ENCODE measurements at places on chromosomes 7 and 10.
A peak's percentile ranks its signal among the peaks of the same experiment; 100 is the strongest.

DNA sequence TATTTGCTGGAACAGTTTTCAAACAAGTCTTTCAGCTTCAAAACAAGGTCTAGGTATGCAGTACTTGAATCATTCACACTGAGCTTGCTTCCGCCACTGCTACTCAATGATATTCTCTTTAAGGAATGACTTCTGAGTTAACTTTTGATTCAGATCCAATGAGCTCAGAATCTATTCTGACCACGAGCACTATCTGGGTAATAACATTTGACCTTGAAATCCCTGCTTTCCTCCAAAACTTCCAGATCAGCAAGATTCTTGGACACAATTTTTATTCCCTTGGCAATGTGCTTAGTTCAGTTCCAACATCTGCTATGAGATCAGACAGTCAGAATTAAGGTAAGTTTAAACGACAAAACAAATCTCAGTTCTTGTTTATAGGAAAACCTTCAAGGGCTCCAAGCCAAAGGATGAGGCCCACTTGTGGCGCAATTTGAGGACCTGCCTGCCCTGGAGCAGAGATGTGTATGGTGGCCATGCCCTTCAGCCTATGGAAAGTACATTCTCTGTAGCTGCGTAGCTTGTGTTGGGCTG lies 87.2 kb downstream of the RNF216 start:
- DNase-seq, result no peak

- DNase-seq, result no peak
Observed at GRCh38 chr7:120402801-120403200, 129.8 kb downstream of the KCND2 start.

- no peak for DNase-seq
Observed at GRCh38 chr10:76252733-76253132, 821.3 kb downstream of the LRMDA start.

- no peak for DNase-seq
Observed at GRCh38 chr7:157545681-157546060, 208.9 kb downstream of the DNAJB6 start.

DNA sequence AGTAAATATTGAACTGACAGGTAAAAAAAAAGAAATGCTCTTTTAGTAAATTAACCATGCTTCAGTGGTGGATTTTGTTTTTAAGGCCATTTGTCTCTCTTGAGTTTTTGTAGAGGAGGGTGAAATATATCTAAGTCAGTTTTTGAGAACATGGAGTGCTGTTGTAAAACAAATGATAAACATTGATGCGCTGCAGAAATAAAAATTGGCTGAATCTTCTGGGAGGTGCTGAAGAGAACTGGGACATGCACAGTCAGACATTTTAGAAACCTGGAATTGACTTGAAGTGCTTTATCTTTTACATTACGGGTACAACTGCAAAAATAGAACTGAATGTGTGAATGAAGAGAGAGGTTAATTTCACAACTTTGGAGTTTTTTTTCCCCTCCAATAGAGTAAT lies 203.0 kb upstream of the HDAC9 start:
- DNase-seq, result no peak

- DNase-seq, result no peak
Observed at GRCh38 chr7:124208173-124208572, 175.3 kb upstream of the TMEM229A start.

GRCh38 chr10:70306886-70307520 lies 23.2 kb upstream of the NPFFR1 start:
- DNase-seq, result no peak

- DNase-seq, result no peak
Observed at GRCh38 chr7:139095194-139095659, 14.3 kb downstream of the ZC3HAV1 start.

DNA sequence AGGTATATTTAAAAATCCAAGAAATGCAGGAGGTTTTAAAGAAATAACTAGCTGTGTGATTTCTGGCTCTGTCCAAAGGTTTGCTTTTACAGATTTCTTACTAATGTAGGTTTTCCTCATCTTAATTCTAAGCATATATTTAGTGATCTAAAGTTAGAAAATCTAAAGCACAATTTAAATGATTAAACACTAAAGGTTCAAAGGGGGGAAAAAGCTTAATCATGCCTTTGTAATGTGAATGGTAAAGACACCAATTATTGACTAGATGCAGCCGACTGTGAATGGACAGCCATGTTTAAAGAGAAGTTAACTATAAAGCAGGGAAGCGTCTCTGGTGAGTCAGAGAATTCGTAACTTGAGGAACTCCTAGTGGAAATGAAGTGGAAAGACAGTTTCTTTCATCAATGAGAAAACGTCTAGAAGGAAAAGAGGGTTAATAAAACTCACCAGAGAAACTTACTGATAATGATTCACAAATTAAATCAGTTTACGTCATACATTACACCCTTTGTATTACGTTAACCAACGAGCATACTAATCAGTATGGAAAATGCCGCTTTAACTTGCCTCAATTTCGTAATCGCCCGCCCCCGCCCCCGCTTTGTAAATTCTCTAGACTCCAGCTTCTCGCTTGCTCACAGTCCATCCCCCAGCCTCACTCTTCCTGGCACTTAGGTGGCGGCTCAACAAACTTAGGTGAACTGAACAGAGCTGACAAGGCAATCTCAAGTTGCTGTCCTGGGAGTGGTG lies 1.1 kb upstream of the HBP1 start:
- DNase-seq, result no peak

DNA sequence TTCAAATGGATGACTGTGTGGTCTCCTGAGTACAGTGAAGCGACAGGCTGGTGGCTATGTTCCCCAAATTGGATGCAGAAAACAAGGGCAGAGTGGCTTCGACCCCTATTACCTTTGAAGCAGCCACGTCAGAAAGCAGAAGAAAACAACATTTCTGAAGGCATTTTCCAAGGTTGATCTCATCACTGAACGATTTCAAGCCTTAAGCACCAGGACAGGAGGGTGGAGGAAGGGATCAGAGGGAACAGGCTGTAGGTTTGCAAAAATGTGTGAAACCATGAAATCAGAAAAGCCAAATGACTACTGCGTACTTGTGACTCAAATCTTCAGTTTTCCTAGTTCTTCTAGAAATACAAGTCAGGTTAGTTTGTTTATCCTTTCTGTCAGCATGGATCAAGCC lies 181.0 kb upstream of the TMEM106B start:
- no peak for DNase-seq

- no peak for DNase-seq
Observed at GRCh38 chr10:17756557-17757217, 4.7 kb downstream of the TMEM236 start.

DNA sequence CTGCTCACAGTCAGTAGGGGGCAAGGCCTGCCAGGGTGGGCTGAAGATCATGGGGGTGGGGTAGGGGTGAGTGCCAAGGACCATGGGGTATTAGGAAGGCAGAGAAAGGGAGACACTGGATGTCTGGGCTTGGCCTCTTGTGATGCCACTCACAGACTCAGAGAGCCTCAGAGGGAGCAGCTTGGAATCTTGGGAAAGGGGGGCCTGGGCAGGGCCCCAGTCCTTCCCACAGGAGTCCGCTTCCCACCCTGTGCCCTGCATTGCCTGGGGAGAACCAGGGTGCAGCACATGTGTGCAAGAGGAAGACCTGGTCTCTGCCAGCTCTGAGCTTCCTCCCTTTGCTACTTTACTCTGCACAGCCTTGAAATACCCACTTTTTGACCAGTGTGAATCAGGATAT lies 4.3 kb downstream of the ADCY1 start:
- peak; percentile 34 for DNase-seq

- DNase-seq, result peak; percentile 72
Observed at GRCh38 chr10:69061305-69062161, 26.4 kb upstream of the SRGN start.

DNA sequence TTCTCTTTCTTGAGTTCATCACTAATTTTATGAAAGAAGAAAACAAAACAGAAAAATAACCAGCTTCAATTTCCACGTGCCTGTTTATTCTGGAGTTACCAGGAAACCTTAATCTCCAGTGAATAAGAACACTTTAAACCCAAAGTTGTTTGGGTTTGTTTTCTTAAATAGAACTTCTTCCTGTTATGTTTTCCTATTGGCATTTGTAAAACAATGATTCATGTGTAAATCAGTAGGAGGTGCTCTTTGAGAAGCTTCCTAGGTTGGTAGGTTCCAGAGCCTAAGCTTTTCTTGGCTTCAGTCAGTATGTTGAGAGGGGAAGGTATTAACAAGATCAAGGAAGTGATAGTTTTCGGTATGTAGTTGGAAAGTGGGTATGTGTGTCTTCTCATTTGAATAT lies 119.0 kb downstream of the BICC1 start:
- DNase-seq, result no peak

DNA sequence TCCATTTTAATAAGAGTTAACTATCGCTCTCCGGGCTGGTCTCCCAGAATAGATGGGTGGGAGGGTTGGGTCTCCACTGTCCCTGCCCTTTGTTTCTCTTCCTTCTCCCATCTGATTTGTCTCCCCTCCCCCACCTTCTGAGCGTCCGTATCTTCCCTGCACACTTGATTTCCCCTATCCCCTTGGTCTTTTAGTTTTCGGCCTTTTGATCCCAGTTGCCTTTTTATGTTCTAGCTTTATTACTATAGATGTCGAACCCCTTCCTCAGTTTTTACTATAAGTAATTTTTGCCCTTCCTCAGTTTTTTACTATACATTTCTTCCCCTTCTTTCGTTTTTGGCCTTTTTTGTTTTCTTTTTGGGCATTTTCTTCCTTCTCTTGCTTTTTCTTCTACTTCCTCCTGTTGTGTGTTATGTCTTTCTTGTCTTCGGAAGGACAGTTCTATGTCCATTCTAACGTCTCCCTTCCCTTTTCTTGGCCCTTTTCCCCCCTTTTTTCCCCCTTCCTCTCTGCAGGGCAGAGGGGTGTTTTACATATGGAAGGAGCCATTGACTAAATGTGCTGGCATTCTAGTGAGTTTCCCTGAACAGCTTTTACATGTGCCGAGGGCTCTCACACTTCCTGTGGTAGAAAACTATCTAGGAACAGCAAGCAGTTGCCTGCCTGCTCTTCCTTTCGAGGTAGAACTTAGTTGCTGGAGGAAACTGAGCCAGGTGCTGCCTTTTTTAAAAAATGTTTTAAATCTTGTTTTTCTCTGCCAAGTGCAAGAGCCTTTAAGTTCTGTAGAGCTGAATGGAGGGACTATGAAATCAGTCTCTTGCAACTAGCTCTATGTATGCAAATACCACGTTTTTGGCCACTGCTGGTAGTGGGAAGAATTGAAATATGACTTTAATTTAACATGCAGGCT lies 2.8 kb downstream of the TET1 start:
- no peak for DNase-seq

DNA sequence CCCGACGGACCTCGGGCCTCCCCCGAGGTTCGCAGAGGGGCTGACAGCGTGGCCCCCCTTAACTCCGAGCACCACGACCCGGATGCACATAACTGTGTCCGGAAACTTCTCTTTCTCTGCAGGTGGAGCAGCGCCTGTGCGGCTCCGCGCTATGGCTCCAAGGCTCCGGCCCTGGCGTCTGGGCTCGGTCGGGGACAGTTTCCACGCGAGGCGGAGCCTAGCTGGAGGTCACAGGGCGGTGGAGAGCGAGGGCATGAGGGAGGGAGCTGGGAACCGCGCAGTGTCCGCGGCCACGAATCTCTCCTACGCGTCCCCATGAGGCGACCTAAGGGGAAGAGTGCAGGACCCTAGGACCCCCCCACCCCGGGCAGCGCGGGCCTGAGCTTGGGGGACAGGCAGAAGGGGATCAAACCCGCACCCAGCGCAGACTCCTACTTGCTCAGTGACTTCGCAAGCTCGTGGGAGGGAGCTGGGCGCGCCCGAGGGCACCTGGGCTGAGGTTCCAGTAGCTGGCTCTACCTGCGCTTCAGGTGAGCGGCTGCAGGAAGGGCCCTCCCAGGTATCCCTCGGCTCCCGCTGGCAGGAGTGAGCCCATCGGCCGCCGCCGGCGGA lies 8.6 kb upstream of the MNX1 start:
- DNase-seq, result peak; percentile 52

DNA sequence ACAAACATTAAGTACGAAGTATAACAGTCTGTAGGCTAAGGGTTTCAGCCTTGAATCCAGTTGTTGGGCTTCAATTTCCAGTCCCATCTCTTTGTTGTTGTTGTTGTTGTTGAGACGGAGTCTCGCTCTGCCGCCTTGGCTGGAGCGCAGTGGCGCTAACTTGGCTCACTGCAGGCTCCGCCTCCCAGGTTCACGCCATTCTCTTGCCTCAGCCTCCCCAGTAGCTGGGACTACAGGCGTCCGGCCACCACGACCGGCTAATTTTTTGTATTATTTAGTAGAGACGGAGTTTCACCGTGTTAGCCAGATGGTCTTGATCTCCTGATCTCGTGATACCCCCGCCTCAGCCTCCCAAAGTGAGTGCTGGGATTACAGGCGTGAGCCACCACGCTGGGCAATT lies 464.9 kb downstream of the ANKRD7 start:
- DNase-seq, result no peak

- DNase-seq, result peak; percentile 95
Observed at GRCh38 chr10:101060951-101061623, 702 bp upstream of the KAZALD1 start.

GRCh38 chr10:74888962-74889661 lies 62.7 kb downstream of the KAT6B start:
- no peak for DNase-seq

DNA sequence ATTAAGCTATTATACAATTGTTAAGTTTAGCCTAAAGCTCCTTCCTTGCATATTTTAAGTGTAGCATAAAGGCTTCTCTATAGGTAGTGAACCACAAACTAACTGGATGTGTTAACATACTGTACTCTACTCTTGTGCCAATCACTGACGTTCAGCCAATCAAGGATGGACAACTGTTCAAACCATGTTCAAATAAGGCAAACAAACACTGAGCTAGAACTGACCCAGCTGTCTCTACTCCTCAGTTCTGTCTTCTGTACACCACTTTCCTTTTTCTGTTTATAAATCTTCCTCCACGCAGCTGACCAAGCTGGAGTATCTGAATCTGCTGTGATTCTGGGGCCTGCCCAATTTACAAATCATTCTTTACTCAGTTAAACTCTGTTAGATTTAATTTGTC lies 188.7 kb upstream of the MBL2 start:
- no peak for DNase-seq

DNA sequence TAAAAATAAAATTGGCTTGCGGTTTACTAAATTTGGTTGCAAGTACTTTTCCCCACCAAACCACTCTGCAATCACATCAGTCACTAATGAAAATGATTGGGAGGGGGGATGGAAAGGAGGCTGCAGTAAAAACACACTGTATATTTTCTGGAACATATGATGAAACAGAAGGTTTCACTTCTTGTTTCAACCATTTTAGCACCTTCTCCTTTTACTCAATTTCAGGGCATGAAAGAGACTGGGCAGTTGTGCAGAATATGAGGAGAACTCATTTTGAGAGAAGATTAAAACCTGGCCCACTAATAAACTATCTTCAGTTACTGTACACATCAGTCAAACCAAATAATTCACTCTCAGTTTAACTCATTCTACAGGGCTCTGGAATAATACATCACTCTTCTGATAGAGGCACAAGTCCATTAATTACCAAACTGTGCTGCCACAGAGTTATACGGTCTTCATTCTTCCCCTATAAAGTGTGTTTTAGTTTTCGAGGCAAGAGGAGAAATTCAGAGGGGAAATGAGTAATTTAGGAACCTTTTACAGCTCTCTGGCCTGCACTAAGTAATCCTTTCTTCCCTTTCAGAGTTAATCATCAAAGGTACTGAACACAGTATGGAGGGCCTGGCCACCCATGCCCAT lies 25.5 kb downstream of the JAZF1 start:
- DNase-seq, result no peak

- DNase-seq, result no peak
Observed at GRCh38 chr10:36491926-36492325, 633.5 kb upstream of the ANKRD30A start.

GRCh38 chr10:114867365-114867764 lies 45.8 kb downstream of the FHIP2A start:
- DNase-seq, result no peak

- DNase-seq, result peak; percentile 92
Observed at GRCh38 chr7:100865938-100866728, 1.1 kb upstream of the TRIP6 start.

GRCh38 chr10:1163204-1163660 lies 107.0 kb downstream of the WDR37 start:
- peak; percentile 53 for DNase-seq

Measured in suprapubic skin (tissue), 4 donors.